ENCODE measurements at places on chromosomes 12 and 14.

GRCh38 chr14:68969278-68970033 lies 9.6 kb downstream of the ACTN1 start:
- DNase-seq = no peak

DNA sequence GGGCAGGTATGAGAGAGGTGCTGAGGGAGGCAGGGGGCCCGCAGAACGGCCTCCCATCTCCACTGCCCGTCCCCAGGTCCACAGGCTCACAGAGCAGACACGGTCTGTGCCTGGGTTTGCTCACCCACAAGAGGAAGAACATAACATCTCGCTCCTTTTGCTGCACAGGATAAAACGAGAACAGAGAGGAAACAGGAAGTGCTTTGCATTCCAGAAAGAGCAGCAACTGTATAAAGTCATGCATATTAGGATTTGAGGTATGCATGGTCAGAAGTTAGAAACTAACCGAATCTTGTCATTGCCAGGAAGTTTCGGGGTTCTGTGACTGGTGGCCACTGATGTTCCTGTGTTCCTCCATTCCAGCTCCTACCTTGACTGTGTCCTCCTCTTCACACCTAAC lies 25.0 kb downstream of the NTF3 start:
- DNase-seq = no peak

GRCh38 chr14:97120611-97121031 lies 323.4 kb downstream of the VRK1 start:
- DNase-seq = no peak

DNA sequence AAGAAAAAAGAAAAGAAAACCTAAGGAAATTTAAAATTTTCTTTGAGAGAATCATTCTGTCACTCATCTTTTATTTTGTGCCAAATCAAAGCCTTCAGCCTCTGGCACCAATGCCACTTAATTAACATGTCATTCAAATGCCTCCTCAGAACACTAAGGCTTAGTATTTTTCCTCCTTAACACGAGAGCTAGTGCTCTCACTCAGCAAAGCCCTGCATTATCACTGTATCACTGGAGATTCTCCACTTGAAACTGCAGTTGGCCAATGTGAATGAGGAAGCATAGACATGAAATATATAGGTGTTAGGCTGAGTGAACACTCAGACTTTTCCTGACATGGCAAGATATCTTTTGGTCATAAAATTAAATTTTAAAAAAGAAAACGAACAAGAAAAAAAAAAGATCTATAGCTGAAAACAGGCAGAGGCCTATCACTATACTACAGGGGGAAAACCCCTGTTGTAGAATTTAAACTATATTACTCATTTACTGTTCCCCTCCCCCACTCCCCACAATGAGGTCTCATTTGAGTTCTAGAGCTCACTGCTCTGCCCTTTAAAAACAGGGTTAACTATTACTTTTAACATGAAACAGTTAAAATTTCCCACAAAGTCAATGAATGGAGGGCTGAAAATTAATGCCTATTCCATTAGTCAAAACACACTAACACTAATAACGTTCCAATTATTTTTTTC lies 5.1 kb downstream of the MBIP start:
- DNase-seq = no peak

- no peak for DNase-seq
Observed at GRCh38 chr14:94128216-94128839, 1.1 kb downstream of the IFI27L2 start.

DNA sequence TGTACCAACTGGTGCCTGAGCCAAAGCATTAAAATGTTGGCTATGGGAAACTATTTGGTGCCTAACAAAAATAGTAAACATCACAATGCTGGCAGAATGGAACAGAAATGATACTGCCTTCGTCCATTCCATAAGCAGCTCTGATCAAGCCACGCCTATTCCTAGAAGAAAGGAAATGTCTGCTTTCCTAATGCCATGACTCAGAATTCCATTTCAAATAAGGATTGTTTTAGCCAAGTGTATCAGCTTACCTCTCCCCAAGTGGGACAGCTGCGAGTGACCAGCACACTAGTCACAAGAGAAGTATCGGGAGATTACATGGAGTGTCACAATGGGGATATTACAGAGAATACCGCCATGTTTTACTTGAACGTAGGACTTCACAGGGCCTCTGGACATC lies 38.7 kb downstream of the GLT8D2 start:
- DNase-seq = no peak

GRCh38 chr14:29926228-29926627 lies 1.4 kb downstream of the PRKD1 start:
- DNase-seq = no peak

DNA sequence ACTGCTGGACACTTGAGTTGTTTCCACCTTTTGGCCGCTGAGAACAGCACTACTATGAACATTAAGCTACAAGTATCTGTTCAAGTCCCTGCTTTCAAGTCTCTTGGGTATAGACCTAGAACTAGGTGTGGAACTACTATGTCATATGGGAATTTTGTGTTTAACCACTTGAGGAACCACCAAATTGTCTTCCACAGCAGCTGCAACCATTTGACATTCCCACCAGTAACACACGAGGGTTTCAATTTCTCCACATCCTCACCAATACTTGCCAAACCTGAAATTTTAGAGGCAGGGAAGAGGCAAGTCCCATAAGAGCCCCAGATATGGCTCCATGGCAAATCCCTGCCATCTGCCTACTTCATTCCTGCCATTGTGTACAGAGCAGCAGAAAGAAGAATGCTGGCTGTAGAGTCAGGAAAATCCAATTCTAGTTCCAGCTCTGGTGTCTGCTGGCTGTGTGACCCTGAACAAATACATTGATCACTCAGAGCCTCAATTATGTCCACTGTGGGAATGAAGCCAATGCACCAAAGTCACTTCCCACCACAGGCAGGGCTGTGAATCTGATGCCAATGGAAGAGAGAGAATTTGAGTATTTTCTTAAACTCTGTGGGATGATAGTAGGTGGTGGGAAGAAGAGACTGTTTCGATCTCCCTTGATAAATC lies 17.8 kb downstream of the PITPNM2 start:
- DNase-seq = no peak

GRCh38 chr12:61758661-61759060 lies 501.5 kb upstream of the USP15 start:
- DNase-seq = no peak

- DNase-seq = no peak
Observed at GRCh38 chr14:95337041-95337595, 17.4 kb upstream of the CLMN start.

GRCh38 chr12:1291601-1292332 lies 300.7 kb downstream of the ERC1 start:
- DNase-seq = no peak

DNA sequence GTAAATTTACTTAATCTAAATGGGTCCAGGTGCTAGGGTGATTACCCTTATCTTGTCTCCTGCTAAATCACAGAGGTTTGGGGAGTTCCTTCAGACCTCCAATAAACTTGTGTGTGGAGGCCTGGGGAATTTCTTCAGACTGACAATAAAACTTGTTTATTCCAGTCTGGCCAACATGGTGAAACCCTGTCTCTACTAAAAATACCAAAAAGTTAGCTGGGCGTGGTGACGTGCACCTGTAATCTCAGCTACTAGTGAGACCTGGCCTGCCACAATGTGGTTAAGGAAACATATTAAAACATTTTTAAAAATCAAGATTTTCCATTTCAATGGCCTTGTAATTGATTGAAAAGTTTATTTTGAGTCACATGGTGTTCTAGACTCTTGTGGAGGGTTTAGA lies 126.9 kb upstream of the FGD4 start:
- DNase-seq = no peak

GRCh38 chr14:103519837-103520212 lies 2.8 kb downstream of the CKB start:
- no peak for DNase-seq

- DNase-seq = no peak
Observed at GRCh38 chr12:114649585-114649984, 34.4 kb downstream of the TBX3 start.

DNA sequence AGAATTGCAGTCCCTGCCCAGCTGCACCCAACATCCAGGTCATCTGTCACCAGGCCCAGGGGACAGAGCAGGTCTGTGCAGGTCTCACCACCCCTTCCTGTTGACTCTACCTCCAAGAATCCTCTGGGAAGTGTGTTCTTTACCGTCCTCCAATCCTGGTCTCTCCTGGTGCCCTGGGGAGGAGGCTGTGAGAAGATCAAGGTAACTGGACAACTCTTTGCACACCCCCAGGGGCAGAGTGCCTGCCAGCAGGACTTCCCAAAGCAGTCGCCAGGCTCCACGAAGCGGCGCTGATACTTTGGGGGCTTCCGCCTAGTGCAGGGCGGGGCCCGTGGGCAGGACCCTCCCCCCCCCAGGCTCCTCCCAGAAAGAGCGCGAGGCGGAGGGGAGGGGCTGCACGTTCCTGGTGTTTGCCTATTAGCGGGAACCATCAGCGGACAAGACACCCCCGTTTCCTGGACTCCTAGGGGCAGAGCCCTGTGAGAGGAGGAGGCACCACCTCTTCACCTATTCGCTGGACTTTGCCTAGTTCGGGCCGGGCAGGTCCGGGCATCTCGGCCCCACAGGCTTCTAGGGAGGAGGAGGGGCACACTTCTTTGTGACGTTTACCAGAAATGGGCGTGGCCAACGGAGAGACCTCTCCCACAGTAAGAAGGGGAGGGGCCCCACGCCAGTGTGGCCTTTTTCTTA lies 918.0 kb downstream of the AACS start:
- peak; percentile 30 for DNase-seq

- DNase-seq = no peak
Observed at GRCh38 chr12:53208877-53209463, 1.9 kb upstream of the ITGB7 start.

DNA sequence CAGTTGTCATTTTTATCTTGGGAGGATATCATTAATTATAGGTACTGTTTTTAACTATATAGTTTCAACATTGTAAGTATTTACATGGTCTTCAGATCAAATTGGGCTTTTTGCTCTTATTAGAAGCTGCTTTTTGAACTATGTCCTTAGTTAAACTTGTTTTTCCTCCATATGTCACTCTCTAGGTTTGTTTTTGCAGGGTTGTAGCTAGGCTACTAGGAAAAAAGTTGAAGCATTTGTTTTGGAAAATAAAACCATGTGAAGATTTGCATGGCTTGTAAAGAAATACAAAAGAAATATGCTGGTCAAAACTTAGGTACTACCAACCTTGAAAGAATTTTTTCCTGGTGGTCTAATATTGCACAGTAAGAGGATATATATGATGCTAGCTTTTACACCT lies 3.4 kb downstream of the ARID2 start:
- no peak for DNase-seq

- no peak for DNase-seq
Observed at GRCh38 chr12:80988986-80989385, 51.3 kb upstream of the LIN7A start.

GRCh38 chr14:104309657-104310369 lies 171.4 kb downstream of the KIF26A start:
- DNase-seq = no peak

DNA sequence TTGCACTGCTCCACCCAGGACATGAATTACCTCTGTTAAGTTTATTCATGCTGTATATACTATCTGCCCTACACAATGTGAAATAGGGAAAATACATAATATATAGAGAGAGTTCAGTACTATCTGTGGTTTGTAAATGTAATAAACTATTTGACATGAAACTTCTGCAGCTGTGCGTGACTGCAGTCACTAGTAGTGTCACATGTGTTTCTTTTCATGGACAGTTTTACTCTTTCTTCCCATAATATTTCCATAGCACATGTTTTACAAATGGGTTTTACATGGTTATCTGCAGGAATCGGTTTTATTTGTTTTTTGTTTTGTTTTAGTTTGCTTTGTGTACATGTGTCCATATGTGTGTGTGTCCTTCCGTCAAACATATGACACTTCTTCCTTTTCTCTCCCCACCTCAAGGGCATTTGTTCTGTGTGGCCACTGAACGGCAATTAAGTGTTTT lies 1644.1 kb upstream of the FLRT2 start:
- no peak for DNase-seq

DNA sequence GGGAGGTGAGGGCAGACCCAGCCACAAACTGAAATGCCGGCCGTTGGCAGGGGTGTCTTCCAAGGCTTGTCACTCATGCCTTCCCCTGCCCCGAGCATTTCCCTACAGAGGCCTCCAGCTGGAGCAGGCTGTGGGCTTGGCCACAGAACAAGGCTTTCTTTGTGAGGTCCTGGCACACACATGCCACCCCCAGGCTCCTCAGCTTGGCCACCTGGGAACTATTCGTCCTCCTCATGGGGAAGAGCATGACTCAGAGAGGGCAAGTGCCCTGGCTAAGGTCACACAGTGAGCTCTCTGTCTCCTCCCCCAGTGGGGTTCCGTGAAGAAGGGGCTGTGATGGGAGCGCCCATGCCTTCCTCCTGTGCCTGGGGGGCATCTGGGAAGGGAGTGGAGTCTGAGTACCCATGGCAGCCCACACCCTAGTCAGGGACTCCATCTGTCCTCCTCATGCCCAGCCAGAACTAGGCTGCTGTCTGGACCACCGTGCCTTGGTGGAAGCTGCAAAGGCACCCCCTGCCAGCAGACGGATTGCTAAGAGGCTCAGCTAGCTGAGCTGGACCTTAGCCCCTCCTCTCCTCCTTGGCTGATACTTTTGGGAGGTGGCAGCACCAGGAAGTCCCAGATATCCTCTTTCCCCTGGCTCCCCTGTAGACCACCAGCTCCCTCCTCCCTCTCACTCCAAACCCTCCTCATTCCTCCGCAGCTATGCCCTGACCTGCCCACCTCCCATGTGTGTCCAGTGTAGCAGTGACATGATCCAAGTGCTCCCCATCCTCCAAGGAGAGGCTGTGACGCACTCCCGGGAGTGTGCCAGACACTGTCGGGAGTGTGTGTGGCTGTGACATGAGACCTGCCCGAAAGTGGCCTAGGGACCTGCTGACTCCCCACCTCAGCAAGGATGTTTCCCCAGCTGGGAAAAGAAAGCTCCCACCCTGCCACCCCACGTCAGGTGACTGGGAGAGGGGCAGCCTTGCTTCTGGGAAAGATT lies 21.4 kb downstream of the ABCB9 start:
- peak; percentile 85 for DNase-seq

GRCh38 chr12:68065163-68065562 lies 75.9 kb downstream of the IFNG-AS1 start:
- no peak for DNase-seq

- no peak for DNase-seq
Observed at GRCh38 chr12:75704664-75705063, 193.3 kb upstream of the KRR1 start.

All from anterior cingulate cortex (tissue), 58 donors.